Stimulated activated CD4-positive, alpha-beta T cell treated with anti-CD3 and anti-CD28 coated beads, TNF-alpha, amount 100 ng/mL, for 48 hours (primary cell): ENCODE measurements at places on chromosomes 6 and 20.

- DNase-seq = no peak
These were observed 5.4 kb downstream of the DSP start for GRCh38 chr6:7546896-7547295.

- no peak for DNase-seq
These were observed 935.1 kb downstream of the KIF16B start for GRCh38 chr20:15637950-15638754.

GRCh38 chr6:21604081-21604480 lies 10.5 kb downstream of the SOX4 start:
- DNase-seq = no peak

- no peak for DNase-seq
These were observed 12.9 kb upstream of the ZNF391 start for GRCh38 chr6:27375613-27376079.

- no peak for DNase-seq
These were observed 116.1 kb downstream of the CEBPB start for GRCh38 chr20:50306478-50307423.

DNA sequence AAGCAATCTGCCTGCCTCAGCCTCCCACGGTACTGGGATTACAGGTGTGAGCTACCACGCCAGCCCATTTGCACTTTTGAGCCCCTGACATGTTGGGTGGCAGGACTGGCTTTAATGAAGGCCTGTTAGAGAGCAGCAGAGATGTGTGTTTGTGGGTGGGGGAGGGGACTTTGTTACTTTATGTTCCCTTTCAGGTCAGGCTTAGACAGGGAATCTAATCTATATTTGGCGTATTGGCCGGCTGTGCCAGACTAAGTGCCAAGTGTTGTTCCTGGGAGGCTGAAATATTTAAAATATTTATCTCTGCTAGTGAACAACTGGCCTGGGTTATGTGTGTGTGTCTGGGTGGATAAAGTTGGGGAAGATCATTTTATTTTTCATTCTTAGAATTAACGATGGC lies 6.1 kb downstream of the GMPR start:
- DNase-seq = no peak

GRCh38 chr20:22501566-22502344 lies 82.6 kb downstream of the FOXA2 start:
- no peak for DNase-seq

GRCh38 chr6:5172897-5173474 lies 87.8 kb downstream of the LYRM4 start:
- no peak for DNase-seq

DNA sequence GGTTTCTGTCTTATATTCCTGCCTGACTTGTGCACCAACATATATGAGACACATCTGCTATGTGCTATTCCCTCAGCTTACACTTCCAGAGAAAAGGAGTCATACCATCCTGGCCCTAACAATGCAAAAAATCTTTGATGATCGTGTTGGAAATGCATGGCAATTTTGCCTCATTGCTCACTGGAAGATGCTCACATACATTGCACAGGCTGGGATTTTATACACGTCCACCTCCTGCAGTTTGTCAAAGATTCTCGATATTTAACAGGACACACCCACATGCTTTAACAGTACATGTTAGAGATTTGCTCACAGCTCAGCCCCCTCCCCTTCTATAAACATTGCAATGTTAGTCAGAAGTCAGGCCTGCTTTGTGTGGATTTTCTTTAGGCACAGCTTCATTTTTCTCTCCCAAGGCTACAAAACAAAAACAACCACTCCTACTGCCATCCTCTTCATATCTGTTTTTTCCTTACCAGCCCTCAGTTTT lies 66.1 kb downstream of the ADGB start:
- DNase-seq = no peak
